Skeletal muscle tissue (tissue), 5 donors: ENCODE measurements at places on chromosomes 1 and 21. TPM values are rescaled to one million over a fixed set of nuclear protein-coding genes. Genes with fewer than 3 reads are reported as not detected.

Gene FCGR3B
- 2.6 TPM for total RNA-seq

Gene NTMT2
- 0.52 TPM for total RNA-seq

Gene PROX1
- 6.3 TPM for total RNA-seq

Gene FCRL4
- total RNA-seq: not detected

Gene TRPM2
- total RNA-seq: 1.6 TPM

Gene PLA2G2F
- total RNA-seq: not detected

Gene PLCH2
- under 0.01 TPM for total RNA-seq

Gene GPR61
- total RNA-seq: 0.52 TPM
